Activated CD4-positive, CD25-positive, alpha-beta regulatory T cell treated with anti-CD3 and anti-CD28 coated beads, Interleukin-2, amount 50 U/mL, for 16 hours (primary cell): ENCODE measurements at places on chromosomes 1 and 21.

DNA sequence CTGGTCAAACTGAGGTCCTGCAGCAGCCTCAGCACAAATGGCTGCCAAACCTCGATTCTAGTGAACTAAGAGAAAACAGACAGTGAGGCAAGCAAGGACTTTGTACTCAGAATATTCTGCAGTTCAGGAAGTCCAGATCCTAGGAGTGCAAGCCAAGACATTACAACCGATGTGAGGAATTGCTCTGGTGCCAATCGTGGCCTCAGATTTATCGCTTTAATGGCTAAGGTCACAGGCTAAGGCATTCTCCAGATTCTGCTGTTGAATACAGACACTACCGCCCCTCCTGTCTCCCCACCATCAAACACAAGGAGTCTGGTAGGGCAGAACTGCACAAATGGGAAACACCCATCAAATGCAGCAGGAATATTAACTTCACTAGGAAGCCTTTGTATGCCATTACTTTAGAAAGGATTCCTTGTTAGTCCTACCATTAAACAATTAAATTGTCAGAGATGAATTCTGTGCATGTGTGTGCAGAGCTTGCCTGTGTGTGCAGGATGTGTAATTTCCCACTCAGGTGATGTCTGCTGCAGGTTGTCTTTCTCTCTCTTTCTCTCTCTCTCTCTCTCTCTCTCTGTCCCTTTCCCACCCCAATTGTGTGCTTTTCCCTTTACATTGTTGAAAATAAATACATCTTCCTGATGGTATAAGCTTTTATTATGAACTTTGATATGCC, 9.2 kb upstream of the SERTAD4 start:
- no peak for DNase-seq

DNA sequence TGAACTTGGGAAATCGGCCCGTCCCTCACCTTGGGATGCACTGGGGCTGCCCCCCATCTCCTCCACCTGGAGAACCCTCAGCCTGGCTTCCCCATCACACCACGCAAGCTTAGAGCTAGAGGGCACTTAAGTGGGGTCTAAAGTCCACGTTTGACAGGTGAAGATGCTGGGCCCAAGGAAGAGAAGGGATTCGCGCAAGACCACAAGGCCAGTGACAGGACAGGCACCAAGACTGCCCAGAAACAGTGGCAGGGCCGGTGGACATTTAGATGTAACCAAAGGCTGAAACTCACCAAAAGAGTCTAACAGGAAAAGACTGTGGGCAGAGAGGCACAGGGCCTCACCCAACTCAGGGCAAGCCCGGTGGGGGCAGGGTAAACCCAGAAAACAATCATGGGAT, 130.8 kb upstream of the EDN2 start:
- DNase-seq = no peak

GRCh38 chr1:18178111-18178510, 70.5 kb downstream of the IGSF21 start:
- no peak for DNase-seq

GRCh38 chr1:167757433-167758309, 35.9 kb downstream of the MPZL1 start:
- DNase-seq = no peak

GRCh38 chr1:171486048-171486519, 754 bp downstream of the PRRC2C start:
- DNase-seq = peak; percentile 55

DNA sequence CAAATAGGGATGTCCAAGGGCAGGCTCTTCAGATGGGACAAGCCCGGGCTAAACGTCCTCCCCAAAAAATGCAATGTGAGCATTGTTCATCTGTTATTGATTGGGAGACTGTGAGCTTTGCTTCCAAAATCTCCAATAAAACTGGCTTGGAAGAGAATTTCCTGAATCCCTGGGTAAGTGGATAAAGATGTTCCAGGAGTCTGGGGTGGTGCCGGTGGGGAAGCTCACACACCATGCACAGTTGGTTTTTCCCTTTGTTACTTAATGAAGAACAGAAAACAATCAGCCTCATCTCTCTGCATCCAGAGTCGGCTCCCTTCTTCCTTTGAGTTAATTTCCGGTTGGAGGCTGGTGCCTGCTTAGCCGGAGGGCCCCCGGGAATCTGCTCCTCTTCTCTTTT, 72.1 kb upstream of the ZBTB40 start:
- DNase-seq = no peak

- no peak for DNase-seq
These were observed 914.6 kb downstream of the LTN1 start for GRCh38 chr21:28078126-28078525.

GRCh38 chr1:116471241-116471640, 98.2 kb downstream of the ATP1A1 start:
- DNase-seq = no peak

- no peak for DNase-seq
These were observed 1145.6 kb downstream of the KCNT2 start for GRCh38 chr1:195462646-195463045.

GRCh38 chr1:58358346-58358745, 188.2 kb downstream of the OMA1 start:
- DNase-seq = no peak

GRCh38 chr1:47984175-47984789, 12.9 kb downstream of the TRABD2B start:
- no peak for DNase-seq

DNA sequence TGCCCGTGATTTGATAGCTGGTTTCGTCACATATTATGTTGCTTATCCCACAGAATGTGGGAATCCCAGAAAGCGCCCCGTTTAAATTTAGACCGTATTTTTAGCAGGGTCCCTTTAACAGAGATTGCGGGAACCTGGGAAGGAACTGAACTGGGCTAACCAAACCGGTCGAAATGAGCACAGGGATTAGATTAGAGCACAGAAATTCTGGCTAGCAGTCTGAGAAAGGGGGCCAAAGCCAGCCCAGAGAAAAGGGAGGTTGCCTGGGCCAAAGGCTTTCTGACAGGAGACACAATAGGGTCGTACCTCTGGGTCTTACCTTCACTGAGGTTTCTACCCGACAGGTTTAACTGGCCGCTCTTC, 327 bp downstream of the LRRC40 start:
- no peak for DNase-seq

DNA sequence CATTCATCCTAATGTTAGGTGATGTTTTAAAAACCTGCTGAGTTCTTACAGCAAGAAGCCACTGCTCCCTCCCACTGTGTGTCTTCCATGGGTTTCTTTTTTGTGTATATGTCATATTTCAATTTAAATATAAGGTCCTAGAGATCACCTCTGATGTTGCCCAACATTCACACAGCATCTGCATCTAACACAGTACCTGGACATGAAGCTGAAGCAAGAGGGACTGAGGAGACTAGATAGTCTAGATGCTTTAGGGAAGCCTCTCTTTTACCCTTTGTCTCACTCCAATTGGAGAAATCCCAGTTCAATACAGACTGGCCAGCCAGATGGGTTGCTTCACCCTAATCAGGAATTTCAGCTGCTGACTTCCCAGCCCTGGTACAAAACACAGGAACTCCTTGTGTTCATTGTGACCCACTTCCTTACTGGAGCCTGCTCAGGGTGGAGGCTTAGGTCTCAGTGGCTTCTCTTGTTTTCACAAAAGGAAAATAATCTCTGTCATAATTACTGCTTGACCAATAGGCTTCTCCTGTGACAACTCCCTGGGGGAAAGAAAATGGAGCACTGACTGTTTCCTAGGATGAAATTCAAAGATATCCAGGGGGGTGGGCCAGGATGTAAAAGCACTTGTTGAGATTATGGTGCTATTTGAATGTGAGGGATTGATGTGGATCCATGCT, 17.3 kb downstream of the BTG2 start:
- DNase-seq = no peak

DNA sequence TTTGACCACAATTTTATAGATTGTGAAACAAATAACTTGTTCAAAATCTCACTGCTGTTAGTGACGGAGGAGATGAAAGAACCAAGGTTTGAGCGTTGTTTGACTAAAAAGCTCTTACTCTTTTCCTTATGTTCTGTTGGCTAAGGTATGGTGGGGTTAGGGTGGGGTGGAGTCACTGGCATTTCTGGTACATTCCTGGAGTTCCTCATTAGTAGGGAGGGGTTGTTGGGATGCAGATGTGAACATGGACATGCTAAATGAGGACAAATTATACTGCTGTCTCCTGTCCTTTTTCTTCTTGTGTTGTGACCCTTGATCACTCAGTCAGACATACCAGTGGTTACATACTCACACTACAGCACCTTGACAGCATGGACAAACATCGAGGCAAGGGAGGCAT, 26.2 kb upstream of the CD1D start:
- no peak for DNase-seq

- DNase-seq = no peak
These were observed 56.0 kb downstream of the MEGF6 start for GRCh38 chr1:3555131-3555920.

DNA sequence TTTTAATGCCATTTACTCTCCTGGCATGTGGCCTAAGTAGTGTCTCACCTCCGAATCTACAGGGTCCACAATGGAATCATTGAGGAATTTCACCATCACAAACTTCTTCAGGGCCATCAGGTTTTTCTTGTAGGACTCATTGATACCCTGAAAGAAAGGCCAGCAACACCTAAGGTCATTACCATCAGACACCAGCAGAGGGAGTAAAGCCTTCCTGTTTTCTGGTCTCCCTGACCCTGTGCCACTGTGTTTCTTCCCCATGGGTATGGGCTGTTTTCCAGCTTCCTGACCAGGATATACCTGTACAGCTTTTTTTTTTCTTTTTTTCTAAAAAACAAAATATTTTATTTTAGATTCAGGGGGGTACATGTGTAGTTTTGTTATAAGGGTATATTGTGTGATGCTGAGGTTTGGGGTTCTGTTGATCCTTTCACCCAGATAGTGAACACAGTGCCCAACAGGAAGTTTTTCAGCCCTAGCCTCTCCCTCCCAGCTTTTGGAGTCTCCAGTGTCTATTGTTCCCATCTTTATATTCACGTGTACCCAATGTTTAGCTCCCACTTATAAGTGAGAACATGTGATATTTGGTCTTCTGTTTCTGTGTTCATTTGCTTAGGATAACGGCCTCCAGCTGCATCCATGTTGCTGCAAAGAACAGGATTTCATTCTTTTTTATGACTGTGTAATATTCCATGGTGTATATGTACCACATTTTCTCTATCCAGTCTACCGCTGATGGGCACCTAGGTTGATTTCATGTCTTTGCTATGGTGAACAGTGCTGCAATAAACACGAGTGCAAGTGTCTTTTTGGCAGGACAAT, 18.3 kb downstream of the PPT1 start:
- DNase-seq = peak; percentile 19

- DNase-seq = no peak
These were observed 333.6 kb downstream of the DUSP10 start for GRCh38 chr1:221408117-221408803.

GRCh38 chr1:201004732-201005131, 18.8 kb downstream of the KIF21B start:
- no peak for DNase-seq

GRCh38 chr1:198156111-198156744, 570 bp upstream of the NEK7 start:
- peak; percentile 51 for DNase-seq

GRCh38 chr1:14128096-14128495, 428.1 kb downstream of the PRDM2 start:
- no peak for DNase-seq

DNA sequence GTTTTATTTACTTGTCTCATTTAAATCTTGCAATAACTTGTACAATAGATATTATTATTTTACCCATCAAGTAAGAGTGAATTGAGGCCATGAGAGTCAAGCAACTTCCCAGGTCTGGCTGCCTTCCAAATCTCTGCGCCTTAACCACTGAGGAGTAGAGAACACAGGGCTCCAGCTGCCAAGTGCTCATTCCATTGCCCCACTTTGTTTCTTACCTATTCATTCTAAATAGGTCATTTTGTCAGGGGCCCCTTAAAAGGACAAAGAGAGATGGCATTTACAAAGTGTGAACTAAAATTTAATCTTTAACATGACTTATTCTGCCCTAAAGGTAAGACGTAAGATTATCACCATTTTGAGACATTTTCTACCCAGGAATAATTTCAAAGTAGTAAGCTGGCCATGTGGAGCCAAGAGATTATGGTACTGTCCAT, 3.5 kb downstream of the PPP1R15B start:
- no peak for DNase-seq

DNA sequence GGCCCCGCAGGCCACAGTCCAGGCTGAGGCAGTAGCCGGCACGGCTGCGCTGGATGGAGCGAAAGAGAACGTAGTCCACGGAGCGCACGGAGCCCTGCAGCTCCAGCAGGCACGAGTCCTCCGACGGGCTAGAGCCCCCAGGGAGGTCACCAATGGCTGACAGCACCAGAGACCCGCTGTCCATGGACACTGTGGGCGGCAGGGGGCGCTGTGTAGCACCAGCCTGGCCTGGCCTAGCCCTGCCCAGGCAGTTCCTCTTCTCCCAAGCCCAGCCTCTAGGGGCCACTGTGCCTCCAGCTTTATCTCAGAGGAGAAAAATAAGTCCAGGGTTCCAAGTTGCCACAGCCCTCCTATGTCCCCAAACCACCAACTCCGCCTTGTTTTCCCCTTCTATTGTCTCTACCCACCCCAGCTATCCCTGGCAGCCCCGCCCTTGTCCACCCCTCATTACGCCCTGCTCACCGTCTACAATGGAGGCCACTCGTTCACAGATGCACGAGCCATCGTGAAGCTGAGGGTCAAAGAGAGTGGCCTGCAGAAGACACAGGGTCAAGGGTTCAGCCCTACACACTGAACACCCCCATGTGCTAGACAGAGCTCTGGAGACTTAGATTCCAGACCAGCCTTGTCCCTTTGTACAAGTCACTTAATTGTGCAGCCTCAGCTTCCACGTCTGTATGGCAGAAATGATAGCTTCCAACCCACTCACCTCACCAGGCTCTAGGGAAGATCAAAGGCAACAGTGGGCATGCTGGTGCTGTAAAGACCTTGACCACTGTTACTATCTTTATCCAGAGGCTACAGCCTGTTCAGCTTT, 4.4 kb downstream of the ENTREP3 start:
- peak; percentile 94 for DNase-seq

GRCh38 chr1:150841626-150842025, 33.6 kb upstream of the CTSK start:
- no peak for DNase-seq

DNA sequence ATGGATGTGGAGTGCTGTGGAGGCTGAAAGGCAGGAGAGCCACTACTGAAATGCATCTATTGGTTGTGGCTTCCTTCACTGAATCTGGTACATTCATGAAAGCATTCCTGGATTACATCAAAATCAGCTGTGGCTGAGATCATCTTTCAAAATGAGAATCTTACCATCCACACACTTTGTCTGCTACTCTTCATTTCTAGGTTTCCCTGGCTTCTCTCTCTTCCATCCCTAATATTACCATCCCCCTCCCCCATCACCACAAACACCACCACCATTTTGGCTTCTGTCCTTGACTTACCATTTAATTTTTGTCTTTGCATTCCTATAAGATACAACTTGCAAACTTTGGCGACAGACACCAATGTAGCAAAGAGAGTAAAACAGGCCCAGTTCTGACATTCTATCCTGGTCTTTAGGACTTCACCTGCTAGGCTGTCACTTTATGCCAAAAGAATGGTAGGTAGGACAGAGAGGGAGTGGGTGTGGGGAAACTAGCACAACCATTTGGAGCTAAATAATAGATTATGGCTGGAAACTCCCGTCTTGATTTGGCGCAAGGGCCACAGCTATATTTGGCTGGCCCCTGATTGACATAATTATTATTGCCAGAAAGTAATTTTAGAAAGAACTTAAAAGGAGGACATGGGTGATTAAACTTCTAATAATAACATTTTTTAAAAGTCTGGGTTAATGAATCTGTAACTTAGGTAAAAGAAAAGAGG, 15.1 kb upstream of the DUSP10 start:
- DNase-seq = no peak

GRCh38 chr1:8423692-8424538, 106.0 kb downstream of the SLC45A1 start:
- DNase-seq = no peak

- DNase-seq = no peak
These were observed 58.4 kb upstream of the LGALS8 start for GRCh38 chr1:236465231-236465958.

- no peak for DNase-seq
These were observed 585.6 kb downstream of the PLPP3 start for GRCh38 chr1:55993646-55994318.
